ENCODE measurements at places on chromosomes 2 and 18.

DNA sequence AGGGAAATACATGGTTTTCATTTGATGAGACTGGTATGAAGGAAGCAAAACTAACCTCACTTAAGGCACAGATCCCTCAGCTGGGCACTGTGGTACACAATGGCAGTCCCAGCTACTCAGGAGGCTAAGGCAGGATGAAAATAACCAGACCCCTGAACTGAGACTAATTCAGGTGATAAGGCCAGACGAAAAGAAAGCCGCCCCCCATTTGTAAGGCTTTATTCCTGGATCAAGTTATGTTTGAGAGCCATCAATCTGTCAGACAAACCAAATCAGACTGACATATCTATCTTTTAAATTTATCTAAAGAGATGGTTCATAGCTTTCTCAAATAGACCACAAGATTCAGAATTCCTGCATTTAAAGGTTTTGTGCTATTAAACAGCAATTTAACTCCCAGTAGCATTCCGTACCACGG lies 4.1 kb downstream of the SRSF7 start:
- no peak for DNase-seq

GRCh38 chr2:29109246-29109645 lies 6.0 kb upstream of the CLIP4 start:
- DNase-seq: no peak

DNA sequence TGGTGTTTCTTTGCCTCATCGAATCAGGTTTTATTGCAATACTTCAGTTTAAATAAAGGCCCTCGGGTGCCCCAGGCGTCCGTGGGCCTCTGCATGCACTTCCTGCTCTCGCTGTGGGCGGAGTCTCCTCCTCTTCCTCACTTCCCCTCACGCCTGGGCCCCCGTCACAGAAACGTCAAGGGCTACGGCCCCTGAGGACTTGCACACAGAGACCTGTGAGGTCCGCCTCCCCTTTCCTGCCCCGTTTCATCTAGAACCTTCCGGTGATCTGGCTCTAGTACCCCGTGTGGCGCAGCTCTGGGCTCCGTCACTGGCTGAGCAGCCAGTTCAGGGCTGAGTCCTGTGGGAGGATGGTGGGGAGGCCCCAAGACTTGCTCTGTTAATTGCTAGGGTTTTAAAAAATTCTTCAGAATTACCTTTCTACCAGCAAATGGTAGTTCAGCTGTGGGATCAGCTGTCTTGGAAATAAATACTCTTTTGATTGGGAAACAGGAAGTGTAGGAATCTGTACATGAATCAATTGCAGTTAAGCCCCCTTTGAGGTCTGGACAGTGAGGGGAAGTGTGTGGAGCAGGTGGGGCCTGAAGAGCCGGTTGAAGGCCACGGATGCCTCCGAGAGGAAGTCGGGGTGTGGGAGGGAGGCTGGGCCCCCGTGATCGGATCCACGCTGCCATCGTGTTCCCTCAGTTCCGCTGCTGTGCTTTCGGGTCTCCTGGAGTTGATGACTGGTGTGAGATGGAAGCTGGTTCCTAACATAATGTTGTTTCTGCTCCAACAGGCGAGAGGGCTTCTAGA lies 10.2 kb downstream of the NFATC1 start:
- peak; percentile 84 for DNase-seq

- DNase-seq: no peak
Measured at GRCh38 chr2:212928681-212929080, 222.7 kb downstream of the IKZF2 start.

GRCh38 chr2:206354129-206354528 lies 79.7 kb downstream of the ZDBF2 start:
- DNase-seq: no peak

GRCh38 chr2:15449556-15450236 lies 111.4 kb downstream of the NBAS start:
- no peak for DNase-seq

- DNase-seq: no peak
Measured at GRCh38 chr18:24514439-24514838, 54.0 kb downstream of the HRH4 start.

DNA sequence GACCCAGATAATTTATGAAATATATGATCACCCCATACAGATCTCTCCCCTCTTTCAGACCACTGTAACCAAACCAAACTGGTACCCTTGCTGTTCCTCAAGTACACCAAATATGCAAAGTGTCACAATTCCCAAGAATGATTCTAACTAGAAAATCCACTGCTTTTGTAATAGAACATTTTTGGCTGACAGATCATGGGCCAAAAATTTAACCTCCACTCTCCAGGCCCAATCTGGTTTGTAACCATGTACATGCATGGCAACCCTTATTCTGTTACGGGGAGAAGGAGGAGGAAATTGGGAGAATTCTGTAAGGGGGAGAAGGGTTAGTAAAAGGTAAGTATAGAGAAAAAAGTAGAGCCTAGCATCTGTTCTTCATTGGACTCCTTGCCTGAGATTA lies 62.0 kb downstream of the IKZF2 start:
- no peak for DNase-seq

GRCh38 chr2:25251422-25252273 lies 83.3 kb upstream of the POMC start:
- no peak for DNase-seq

- no peak for DNase-seq
Measured at GRCh38 chr2:70960833-70961647, 17.4 kb upstream of the ANKRD53 start.

- DNase-seq: no peak
Measured at GRCh38 chr18:24420551-24420950, 5.9 kb upstream of the IMPACT start.

DNA sequence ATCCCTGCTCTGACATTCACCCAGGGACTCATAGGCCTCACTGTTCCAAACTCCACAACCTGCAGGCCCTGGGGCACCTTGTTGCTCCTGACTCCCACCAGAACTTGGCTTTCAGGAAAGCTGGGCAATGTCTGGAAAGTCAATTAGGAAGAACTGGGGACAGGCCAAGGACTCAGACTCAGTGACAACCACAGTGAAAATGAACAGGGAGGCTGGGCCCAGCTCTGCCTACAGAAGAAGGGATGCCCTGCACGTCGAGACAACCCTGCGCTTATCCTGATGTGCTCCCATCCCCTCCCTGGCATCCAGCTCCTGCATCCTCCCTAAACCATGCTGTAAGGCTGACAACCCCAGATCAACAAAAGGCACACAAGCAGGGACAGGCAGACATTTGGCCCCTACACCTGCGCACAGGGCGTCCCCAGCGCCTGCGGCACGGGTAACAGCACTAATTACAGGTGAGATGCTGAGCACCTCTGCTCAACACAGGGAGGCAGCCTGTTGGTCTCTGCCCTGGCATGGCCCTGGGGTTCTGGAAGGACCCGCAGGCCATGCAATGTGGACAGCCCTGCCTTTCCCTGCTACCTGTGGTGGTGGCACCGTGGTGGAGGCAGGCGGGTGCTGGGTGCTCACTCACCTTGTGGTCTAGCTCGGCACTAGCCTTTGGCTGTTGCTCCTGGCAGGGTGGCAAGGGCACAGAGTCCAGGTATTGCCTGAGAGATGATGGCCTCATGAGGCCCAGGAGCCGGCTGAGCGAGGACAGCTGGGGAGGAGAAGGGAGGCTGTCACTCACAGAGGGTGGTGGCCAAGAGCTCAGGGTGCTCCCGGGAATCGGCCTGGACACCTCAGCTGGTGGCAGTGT lies 23.6 kb upstream of the SEMA4C start:
- no peak for DNase-seq

DNA sequence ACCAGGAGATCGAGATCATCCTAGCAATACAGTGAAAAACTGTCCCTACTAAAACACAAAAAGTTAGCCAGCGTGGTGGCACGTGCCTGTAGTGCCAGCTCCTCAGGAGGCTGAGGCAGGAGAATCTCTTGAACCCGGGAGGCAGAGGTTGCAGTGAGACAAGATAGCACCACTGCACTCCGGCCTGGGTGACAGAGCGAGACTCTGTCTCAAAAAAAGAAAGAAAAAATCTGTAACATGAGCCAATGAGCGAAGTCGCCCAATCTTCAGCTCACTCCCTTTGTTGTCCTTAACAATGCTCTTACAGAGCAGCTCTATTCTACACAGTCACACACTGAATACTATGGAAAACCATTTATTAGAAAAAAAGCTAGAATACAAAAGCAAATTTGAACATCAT lies 22.0 kb downstream of the FAM98A start:
- DNase-seq: no peak

DNA sequence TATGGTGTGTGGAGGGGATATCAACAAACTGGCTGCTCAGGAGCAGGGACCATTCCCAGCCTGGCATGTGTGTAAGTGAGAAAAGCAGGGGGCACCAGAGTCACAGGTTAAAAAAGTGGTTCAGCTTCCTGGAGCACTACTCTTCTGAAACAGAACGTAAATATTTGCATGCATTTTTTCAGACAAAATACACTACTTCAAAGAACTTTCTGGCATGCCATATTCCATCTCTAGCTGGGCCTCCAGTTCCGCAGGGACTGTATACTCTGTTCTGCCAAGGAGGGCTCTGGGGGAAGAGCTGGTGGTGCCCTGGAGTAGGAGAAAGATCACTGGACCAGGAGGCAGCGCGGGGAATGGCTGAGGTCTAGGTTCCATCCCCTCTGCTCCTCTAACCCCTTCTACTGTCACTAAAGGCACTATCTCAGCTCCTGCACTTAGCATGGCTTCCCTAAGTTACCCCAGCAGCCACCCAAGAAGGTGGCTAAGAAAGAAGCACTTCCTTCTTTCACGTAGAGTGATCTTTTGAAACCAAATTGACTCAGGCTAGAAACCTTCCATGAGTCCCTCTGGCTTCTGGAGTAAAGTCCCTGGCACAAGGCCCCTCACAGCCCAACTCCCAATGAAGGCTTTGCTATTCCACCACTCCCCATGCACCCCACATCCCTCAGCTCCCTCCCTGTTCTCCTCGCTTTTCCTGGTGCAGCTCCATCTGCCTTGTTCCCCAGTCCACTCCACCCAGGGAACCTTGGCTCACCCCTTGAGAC lies 57.6 kb upstream of the CABLES1 start:
- no peak for DNase-seq

GRCh38 chr2:167191588-167191987 lies 303.3 kb downstream of the XIRP2 start:
- DNase-seq: no peak

DNA sequence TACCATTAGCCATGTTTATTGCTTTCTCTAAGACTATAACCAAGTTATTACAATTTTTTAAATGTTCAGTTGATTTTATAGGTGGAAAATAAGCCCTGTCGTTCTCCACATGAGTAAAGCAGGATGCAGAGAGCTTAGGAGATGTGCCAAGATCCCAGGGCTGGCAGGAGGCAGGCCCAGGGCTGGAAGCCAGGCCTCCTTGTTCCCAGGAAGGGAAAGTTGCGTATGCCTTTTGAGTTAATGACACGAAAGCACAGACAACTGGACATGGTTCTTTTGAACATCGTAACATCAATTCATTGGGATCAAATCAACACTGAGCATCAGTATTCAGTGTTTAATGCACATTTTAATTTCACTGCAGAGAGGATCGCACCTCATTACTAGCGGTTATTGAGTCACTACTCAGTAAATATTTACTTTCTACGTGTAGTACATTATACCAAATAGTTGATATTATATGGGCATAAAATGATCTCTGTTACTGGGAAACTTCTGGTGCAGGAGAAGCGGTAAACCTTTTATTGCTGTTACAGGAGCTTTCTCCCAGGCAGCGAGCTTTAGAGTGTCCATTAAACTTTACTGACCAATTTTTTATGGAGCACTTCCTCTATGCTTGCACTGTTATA lies 60.0 kb downstream of the RNF144A start:
- no peak for DNase-seq

DNA sequence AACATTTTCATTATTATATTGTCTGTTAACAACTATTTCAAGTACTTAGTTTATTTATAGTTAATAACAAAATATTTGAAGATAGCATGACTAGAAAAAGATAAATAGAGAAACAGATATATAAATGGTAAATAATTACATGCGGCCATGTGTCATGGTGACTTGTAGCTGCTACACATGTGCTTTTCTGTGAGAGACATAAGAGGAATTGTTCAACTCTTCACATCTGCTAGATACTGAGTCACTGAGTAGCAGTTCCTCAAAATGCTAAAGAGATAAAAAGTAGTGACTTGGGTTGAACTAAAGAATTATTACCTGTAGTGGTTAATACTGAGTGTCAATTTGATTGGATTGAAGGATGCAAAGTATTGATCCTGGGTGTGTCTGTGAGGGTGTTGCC lies 37.5 kb upstream of the SCN9A start:
- no peak for DNase-seq

DNA sequence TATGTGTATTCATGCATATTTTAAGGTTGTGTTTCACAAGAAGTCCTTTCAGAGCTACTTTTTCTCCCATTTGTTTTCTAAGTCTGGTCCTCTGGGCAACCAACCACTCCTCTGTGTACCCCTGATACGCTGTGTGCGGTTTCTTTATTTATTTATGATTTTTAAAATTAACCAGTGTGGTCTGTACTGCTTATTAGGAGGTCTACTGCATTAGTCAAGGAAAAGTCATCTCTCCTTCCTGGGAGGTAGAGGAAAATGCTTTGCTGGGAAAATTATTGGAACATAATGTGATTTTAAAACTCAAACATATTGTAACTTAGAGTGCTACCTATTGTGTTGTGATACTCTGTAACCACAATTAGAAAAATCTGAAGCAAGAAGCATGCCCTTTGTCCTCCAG lies 1404.3 kb downstream of the SUCLG1 start:
- no peak for DNase-seq

DNA sequence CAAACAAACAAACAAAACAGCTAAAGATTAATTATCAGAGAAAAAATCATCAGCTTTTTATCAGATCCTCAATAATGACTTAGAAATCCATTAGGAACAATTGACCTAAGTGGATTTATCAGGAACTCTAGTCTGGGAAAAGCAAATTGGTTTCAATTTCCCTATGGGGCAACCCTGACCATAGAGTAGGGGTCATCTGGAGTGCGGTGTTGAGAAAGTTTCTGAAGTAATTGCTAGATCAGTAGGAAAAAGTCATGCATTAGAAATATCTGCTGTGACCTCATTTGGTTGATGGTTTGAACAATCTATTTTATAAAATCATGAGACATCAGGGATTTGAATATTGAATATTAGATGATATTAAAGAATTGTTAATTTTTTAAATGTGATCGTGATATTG lies 507.9 kb downstream of the TXNL1 start:
- DNase-seq: no peak

DNA sequence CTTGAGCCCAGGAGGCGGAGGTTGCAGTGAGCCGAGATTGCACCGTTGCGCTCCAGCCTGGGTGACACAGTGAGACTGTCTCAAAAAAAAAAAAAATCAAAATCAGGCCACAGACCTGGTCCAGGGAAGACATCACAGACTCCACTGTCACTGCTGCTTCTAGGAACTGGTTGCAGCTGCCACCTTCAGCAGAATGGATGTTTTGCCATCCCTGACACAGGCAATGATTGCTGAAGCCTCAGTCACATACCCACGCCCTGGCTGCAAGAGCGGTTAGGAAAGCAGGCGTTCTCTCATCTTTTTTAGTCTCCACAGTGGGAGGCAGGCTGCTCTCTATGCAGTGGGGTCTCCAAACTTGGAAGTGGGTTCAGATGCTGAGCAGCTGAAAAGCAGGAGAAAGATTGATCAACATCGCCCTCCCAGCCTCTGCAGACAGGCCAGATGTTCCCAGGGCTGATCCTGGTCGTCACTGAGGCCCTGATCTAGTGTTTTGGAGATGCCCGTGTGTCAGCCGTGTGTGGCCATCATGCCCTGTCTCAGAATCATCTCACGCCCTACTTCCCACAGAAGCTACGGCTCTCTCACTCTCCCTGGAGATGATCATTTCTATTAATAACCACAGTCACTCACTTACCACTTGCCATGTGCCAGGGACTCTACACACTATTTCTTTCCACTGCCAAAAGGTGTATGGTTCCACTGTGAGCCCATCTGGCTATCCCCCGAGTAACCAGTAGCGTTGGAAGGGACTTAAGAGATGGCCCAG lies 91.8 kb downstream of the PLB1 start:
- no peak for DNase-seq

- no peak for DNase-seq
Measured at GRCh38 chr18:77071061-77071460, 61.5 kb downstream of the MBP start.
